ENCODE measurements at places on chromosomes 6 and 20. TPM values are rescaled to one million over a fixed set of nuclear protein-coding genes. Genes with fewer than 3 reads are reported as not detected.

GRCh38 chr20:46399401-46399800, 7.0 kb downstream of the ELMO2 start:
- peaks cover 45% of the 10 kb centered on the region for H3K36me3 ChIP-seq
- H3K27me3 ChIP-seq, result no peaks in the 10 kb centered on the region
- H3K27ac ChIP-seq, result no peak overlapping the region
- DNase-seq, result no peak

DNA sequence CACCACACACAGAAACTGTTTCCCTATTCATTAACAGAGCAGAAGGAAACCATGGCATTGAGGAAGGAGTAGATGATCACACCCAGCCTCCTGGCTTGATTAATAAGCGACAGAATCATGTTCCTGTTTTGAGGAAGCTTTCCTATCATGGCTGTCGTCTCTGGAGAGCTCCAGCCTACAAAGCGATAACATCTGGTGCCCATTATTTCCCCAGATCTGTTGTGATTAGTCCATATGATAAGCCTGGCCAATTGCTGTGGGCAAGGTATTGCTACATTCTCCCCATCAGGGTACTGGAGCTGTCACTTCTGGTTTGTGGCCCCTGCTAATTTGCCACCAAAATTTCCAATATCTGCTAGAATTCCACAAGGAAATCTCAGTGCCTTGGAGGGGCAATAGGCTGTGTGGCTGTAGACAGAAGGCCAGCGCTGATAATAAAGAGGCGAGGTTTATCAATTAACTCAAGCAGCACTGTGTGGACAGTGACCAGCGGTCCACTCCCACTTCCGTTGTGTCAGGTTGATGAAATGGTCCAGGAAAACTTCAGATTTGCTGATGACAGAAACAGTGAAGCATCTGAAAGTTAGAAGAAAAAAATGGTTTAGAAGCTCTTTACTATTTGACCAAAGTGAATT, 66.4 kb downstream of the OLIG3 start:
- no peaks in the 10 kb centered on the region for H3K36me3 ChIP-seq
- no peak overlapping the region for H3K4me3 ChIP-seq
- no peak for DNase-seq
- peaks cover 81% of the 10 kb centered on the region for H3K4me1 ChIP-seq

DNA sequence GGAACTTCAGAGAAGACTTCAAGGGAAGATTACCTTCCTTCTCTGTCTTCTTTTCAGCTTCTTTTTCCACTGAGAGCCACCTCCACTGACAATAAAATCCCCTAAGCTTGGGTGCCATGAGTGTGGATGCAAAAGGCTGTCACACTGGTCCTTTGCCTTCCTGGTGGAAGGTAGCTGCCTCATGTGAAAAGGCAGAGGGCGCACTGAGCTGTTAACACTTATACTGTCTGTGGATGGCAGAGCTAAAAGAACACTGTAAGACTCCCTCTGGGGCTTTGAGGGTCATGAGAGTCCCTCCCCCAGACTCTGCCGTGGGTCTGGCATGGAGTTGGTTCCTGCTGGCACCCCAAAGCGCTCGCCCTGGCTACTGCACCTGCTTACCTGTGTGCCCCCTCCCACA, 536.7 kb upstream of the IMPG1 start:
- no peaks in the 10 kb centered on the region for H3K4me1 ChIP-seq
- H3K36me3 ChIP-seq, result no peaks in the 10 kb centered on the region
- no peak for DNase-seq
- H3K4me3 ChIP-seq, result no peak overlapping the region

GRCh38 chr6:151121900-151122299, 117.9 kb upstream of the AKAP12 start:
- no peak overlapping the region for H3K4me3 ChIP-seq
- DNase-seq, result no peak
- no peaks in the 10 kb centered on the region for H3K4me1 ChIP-seq
- no peak overlapping the region for H3K27ac ChIP-seq
- H3K27me3 ChIP-seq, result no peaks in the 10 kb centered on the region

GRCh38 chr6:21423106-21423854, 170.3 kb upstream of the SOX4 start:
- no peaks in the 10 kb centered on the region for H3K4me1 ChIP-seq
- H3K27ac ChIP-seq, result no peak overlapping the region
- no peak overlapping the region for H3K4me3 ChIP-seq
- DNase-seq, result no peak
- H3K27me3 ChIP-seq, result peaks cover 2% of the 10 kb centered on the region

GRCh38 chr6:156396068-156396771, 381.0 kb upstream of the ARID1B start:
- peak overlapping the region; percentile 68 for H3K4me3 ChIP-seq
- peaks cover 76% of the 10 kb centered on the region for H3K4me1 ChIP-seq
- no peaks in the 10 kb centered on the region for H3K27me3 ChIP-seq
- DNase-seq, result no peak
- H3K36me3 ChIP-seq, result no peaks in the 10 kb centered on the region

- no peak overlapping the region for H3K4me3 ChIP-seq
- peak overlapping the region; percentile 81 for H3K27ac ChIP-seq
- DNase-seq, result no peak
- H3K4me1 ChIP-seq, result peaks cover 63% of the 10 kb centered on the region
- no peaks in the 10 kb centered on the region for H3K27me3 ChIP-seq
Observed at GRCh38 chr6:24855395-24856245, 56.9 kb upstream of the ARMH2 start.

DNA sequence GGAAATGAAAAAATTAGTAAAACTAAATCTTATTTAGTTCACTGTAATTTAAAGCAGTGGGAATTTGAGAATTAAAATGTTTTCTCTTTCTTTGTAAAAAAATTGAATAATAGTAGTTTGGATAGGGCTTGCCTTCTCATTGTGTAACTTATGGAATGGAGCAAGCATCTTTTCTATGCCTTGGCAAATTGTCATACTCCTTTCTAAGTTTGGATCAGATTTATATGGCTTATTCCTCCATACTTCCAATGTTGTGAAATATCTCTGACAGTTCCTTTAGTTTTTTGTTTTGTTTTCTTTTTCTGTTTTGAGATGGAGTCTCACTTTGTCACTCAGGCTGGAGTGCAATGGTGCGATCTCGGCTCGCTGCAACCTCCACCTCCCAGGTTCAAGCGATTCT, 176.4 kb downstream of the SAMD5 start:
- no peak for DNase-seq
- no peak overlapping the region for H3K4me3 ChIP-seq
- no peaks in the 10 kb centered on the region for H3K36me3 ChIP-seq
- H3K27me3 ChIP-seq, result no peaks in the 10 kb centered on the region
- no peaks in the 10 kb centered on the region for H3K4me1 ChIP-seq

DNA sequence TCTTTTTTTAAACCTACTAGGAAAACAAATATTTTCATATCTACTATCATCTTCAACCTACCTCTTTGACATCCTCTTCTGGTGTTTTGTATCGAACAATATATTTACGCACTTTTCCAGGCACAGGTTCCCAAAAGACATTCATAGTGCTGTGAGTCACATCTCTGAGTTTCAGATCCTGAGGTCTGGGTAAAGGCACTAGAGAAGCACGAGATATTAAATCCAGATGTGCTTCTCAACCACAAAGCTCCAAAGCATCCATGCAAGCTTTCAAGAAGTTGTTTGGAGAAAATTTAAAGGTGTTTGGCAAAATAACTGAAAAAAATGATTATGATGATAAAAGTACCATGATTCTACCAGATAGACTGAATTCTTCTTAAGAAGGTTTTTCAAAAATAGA, 62.7 kb downstream of the COL12A1 start:
- no peak for DNase-seq
- no peaks in the 10 kb centered on the region for H3K4me1 ChIP-seq
- H3K27ac ChIP-seq, result no peak overlapping the region
- no peaks in the 10 kb centered on the region for H3K36me3 ChIP-seq
- no peak overlapping the region for H3K4me3 ChIP-seq
- no peaks in the 10 kb centered on the region for H3K27me3 ChIP-seq

- no peak overlapping the region for H3K27ac ChIP-seq
- H3K36me3 ChIP-seq, result no peaks in the 10 kb centered on the region
- peaks cover 13% of the 10 kb centered on the region for H3K4me1 ChIP-seq
- no peaks in the 10 kb centered on the region for H3K27me3 ChIP-seq
- no peak overlapping the region for H3K4me3 ChIP-seq
- DNase-seq, result no peak
Observed at GRCh38 chr20:46545827-46546138, 4.7 kb downstream of the OCSTAMP start.

DNA sequence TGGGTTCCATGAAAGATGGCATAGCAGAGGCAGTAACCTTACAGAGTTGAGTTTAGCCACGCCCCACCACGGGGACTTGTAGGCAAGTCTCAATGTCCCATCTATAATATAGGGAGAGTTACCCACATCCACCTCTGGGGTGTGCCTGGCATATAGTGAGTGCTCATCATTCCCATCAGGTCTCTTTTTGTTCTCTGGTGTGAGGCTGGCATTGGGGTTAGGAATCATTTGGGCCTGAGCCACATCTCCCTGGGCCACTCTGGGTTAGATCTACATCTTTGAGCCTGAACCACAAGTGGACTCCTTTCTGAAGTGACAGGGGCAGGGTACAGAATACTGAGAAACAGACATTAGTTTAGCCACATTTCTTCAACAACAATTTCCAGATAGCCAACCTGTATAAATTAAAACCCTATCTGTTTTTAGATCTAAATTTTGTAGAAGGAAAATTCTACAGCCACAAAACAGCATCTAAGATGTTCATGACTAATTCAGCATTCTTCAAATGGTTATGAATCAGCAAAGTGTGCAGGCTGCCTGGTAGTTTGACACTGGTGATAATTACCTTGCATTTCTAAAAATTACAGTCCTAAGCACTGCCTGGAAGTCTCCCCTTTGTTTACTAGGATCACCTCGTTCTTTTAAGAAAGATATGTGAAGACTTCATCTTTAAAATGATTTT, 20.1 kb downstream of the RNF24 start:
- H3K4me1 ChIP-seq, result no peaks in the 10 kb centered on the region
- DNase-seq, result no peak
- no peak overlapping the region for H3K4me3 ChIP-seq
- no peaks in the 10 kb centered on the region for H3K36me3 ChIP-seq

- no peaks in the 10 kb centered on the region for H3K27me3 ChIP-seq
- H3K4me3 ChIP-seq, result no peak overlapping the region
- H3K4me1 ChIP-seq, result no peaks in the 10 kb centered on the region
- H3K36me3 ChIP-seq, result no peaks in the 10 kb centered on the region
- DNase-seq, result no peak
- H3K27ac ChIP-seq, result no peak overlapping the region
Observed at GRCh38 chr6:73017476-73017875, 207.8 kb downstream of the KHDC1L start.

DNA sequence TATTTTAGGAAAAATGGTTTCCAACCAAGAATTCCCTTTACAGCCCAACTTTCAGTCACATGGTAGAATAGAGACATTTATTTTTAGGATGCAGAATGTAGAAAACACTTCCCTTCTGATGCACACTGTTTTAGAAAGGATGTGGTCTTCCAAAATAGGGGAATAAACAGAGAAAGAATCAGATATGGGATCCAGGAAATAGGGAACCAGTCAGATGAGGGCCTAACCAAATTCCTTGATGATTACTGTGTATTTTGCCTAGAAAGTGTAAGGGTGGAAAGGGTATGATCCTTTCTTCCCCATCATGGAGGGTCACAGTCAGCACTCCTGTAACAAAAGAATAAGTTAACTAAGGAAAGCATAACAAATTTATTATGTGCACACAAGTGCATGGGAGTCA, 27.4 kb downstream of the SLX4IP start:
- H3K27ac ChIP-seq, result no peak overlapping the region
- H3K4me1 ChIP-seq, result no peaks in the 10 kb centered on the region
- H3K36me3 ChIP-seq, result peaks cover 38% of the 10 kb centered on the region
- no peak for DNase-seq

DNA sequence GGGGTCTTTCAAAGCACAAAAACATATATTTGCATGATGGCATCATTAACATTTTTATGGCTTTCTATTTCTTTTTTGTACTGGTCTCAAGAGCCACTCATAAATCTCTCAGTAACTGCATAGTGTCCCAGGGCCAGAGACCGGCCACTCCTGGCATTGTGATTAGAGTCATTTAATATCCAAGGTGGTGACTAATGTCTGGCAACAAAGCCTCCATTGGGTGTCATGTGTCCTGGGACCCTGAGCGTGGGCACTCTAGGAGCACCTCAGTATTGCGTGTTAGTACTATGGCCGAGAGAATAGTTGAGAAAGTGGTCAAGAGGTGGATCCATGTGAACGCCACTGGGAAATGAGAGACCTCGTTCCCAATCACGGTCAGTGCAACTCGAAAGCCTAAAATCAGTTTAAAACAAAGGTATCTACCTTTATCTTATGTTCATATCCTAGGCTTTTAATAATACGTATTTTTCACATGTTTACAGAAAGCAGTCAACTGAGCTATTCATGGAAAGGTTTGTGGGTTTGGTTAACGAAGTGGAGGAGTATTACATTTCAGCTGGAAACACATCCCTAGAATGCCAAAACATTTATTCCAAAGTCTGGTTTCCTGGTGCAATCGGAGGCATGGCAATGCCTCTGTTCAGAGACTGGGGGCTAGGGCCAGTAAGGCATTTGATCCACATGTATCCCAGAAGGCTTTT, 2.7 kb upstream of the ESR1 start:
- H3K4me1 ChIP-seq, result peaks cover 17% of the 10 kb centered on the region
- H3K36me3 ChIP-seq, result no peaks in the 10 kb centered on the region
- H3K27me3 ChIP-seq, result peaks cover 18% of the 10 kb centered on the region
- no peak overlapping the region for H3K4me3 ChIP-seq
- no peak overlapping the region for H3K27ac ChIP-seq
- DNase-seq, result no peak

- H3K36me3 ChIP-seq, result no peaks in the 10 kb centered on the region
- H3K4me3 ChIP-seq, result no peak overlapping the region
- DNase-seq, result no peak
- H3K27me3 ChIP-seq, result no peaks in the 10 kb centered on the region
- no peaks in the 10 kb centered on the region for H3K4me1 ChIP-seq
Observed at GRCh38 chr6:145829950-145830349, 15.4 kb upstream of the FBXO30 start.

GRCh38 chr20:38226553-38226952, 34.0 kb downstream of the KIAA1755 start:
- DNase-seq, result no peak
- H3K4me1 ChIP-seq, result no peaks in the 10 kb centered on the region
- H3K27me3 ChIP-seq, result peaks cover 11% of the 10 kb centered on the region
- H3K4me3 ChIP-seq, result no peak overlapping the region
- no peak overlapping the region for H3K27ac ChIP-seq
- no peaks in the 10 kb centered on the region for H3K36me3 ChIP-seq

- peaks cover 2% of the 10 kb centered on the region for H3K27me3 ChIP-seq
- no peak for DNase-seq
- no peak overlapping the region for H3K27ac ChIP-seq
- H3K36me3 ChIP-seq, result no peaks in the 10 kb centered on the region
Observed at GRCh38 chr6:130724089-130724488, 103.1 kb upstream of the SMLR1 start.

GRCh38 chr20:53652090-53652858, 58.6 kb upstream of the ZNF217 start:
- peaks cover 50% of the 10 kb centered on the region for H3K4me1 ChIP-seq
- H3K4me3 ChIP-seq, result peak overlapping the region; percentile 61
- H3K27ac ChIP-seq, result peak overlapping the region; percentile 90
- DNase-seq, result no peak
- no peaks in the 10 kb centered on the region for H3K27me3 ChIP-seq

The OXT gene
- total RNA-seq, result not detected

The XKR7 gene
- total RNA-seq, result 0.12 TPM

The LTB gene
- total RNA-seq, result 155 TPM

The ZSCAN16 gene
- total RNA-seq, result 12.6 TPM

The RAET1L gene
- not detected for total RNA-seq

The ANGPT4 gene
- not detected for total RNA-seq

Measured in activated B cell treated with CpG ODN at 0.5 μM for 24 hours (primary cell).